ENCODE measurements at places on chromosomes 2 and 18.

- peaks cover 26% of the 10 kb centered on the region for H3K4me1 ChIP-seq
- H3K27ac ChIP-seq = no peak overlapping the region
- peaks cover 6% of the 10 kb centered on the region for H3K36me3 ChIP-seq
- H3K27me3 ChIP-seq = no peaks in the 10 kb centered on the region
- DNase-seq = no peak
Observed at GRCh38 chr2:118095610-118096009, 7.3 kb downstream of the INSIG2 start.

GRCh38 chr2:109130723-109130995 lies 1.7 kb downstream of the SH3RF3 start:
- H3K27ac ChIP-seq = no peak overlapping the region
- H3K27me3 ChIP-seq = peaks cover 88% of the 10 kb centered on the region
- peak overlapping the region; percentile 76 for H3K4me3 ChIP-seq
- H3K4me1 ChIP-seq = peaks cover 6% of the 10 kb centered on the region

DNA sequence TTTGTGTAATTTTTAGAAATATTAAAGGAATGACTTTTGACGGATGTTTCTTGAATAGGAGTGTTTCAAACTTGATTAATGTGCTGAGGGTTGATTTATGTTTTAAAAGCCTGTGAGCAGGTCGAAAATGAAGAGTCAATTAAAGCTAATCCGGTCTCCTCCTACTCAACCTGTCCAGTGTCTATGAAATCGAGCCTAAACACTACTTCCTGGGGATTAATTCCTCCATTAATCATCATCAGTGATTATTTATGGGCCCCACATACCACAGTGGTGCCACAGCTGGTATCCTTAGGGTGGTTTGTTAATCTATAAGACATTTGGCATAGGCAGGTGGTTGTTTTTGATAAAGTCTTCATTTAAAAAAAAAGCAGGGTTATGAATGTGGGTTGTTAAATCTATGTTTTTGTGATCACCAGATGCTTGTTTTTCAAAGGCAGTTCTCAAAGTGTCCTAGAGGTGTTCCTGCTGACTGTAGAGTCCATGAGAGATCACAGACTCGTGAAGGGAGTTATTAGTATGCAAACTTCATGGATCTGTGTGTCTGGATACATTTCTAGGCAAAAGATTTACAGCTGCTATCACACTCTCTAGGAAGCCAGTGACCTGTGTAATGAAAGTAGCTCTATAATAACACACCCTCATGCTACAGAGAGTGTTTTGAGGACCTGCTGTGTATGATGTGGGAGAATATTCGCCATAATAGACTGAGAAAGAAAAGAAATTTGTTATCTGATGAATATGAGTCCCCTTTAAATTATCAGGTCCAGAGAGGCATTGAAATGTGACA lies 308.6 kb downstream of the AKAIN1 start:
- H3K4me1 ChIP-seq = no peaks in the 10 kb centered on the region
- no peak overlapping the region for H3K27ac ChIP-seq
- no peak overlapping the region for H3K4me3 ChIP-seq
- H3K36me3 ChIP-seq = no peaks in the 10 kb centered on the region

DNA sequence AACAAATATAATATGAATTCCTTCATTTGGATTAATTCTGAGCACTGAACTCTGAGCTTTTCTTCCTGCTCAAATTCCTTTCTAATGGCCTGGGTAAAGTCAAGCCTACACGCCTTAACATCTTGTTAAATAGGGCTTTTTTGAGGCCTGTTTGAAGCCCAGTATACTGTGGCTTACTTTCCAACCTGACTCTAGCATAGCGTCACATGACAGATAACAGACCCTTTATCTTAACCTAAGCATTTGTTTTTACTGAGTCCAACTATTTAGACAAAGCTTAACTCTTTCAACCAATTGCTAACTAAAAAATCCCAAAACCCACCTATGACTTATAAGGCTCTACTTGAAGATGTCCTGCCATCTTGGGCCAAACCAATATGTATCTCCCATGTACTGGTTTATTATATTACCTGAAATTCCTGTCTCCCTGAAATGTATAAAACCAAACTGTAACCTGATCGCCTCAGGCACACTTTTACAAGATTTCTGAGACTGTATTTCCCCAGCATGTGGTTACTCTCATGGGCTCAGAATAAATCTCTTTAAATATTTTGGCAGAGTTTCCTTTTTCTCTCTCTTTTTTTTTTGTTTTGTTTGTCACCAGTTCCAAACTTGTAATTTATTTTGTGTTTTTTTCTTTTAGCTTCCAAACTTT lies 271.1 kb upstream of the VWC2L start:
- H3K27ac ChIP-seq = no peak overlapping the region
- no peak for DNase-seq
- no peaks in the 10 kb centered on the region for H3K36me3 ChIP-seq
- H3K27me3 ChIP-seq = no peaks in the 10 kb centered on the region
- no peak overlapping the region for H3K4me3 ChIP-seq

DNA sequence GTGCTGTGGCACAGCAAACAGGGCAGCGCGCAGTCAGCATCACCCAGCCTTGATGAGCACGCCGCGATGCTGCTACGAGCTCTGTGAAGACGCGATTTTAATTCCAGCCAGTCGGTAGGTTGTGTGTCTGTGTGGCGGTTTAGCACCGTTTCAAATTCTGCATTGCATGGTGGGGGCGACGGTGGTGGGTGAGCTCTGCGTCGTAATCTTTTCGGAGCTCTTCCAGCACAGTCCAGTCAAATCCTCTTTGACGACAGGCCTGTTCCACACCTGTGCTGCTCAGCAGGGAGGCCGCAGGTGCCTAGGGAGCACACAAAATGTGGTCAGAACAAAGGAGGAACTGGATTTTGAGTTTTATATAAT lies 8.6 kb downstream of the ALLC start:
- H3K4me3 ChIP-seq = no peak overlapping the region
- no peak for DNase-seq
- H3K27me3 ChIP-seq = peaks cover 11% of the 10 kb centered on the region
- H3K4me1 ChIP-seq = no peaks in the 10 kb centered on the region
- H3K27ac ChIP-seq = no peak overlapping the region
- no peaks in the 10 kb centered on the region for H3K36me3 ChIP-seq

GRCh38 chr2:10880586-10881321 lies 31.0 kb upstream of the KCNF1 start:
- H3K4me3 ChIP-seq = no peak overlapping the region
- DNase-seq = no peak
- peaks cover 27% of the 10 kb centered on the region for H3K27me3 ChIP-seq
- no peak overlapping the region for H3K27ac ChIP-seq

DNA sequence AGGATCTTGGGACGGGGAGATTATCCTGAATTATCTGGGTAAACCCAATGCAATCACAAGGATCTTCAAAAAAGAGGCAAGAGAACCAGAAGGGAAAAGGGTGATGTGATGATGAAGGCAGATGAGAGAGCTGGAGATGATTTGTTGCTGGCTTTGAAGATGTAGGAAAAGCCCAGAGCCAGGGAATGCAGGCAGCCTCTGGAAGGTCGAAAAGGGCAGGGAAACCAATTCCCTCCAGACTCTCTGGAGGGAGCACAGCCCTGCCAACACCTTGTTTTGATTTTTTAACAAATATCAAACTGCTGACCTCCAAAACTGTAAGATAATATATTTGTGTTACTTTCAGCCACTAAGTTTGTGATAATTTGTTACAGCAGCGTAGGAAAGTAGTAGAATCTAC lies 48.9 kb upstream of the IL1R2 start:
- H3K27ac ChIP-seq = no peak overlapping the region
- H3K27me3 ChIP-seq = peaks cover 38% of the 10 kb centered on the region
- no peak for DNase-seq
- no peak overlapping the region for H3K4me3 ChIP-seq
- no peaks in the 10 kb centered on the region for H3K4me1 ChIP-seq
- H3K36me3 ChIP-seq = no peaks in the 10 kb centered on the region

GRCh38 chr2:170362313-170362870 lies 184.4 kb downstream of the MYO3B start:
- peaks cover 1% of the 10 kb centered on the region for H3K36me3 ChIP-seq
- H3K27ac ChIP-seq = no peak overlapping the region

Data from central memory CD8-positive, alpha-beta T cell (primary cell).